Stimulated activated CD8-positive, alpha-beta memory T cell treated with anti-CD3 and anti-CD28 coated beads, Interleukin-4, amount 100 ng/mL, for 1 hour (primary cell): ENCODE measurements at places on chromosomes 5 and 9.

GRCh38 chr9:5999443-6000101 is 15.9 kb downstream of the RANBP6 start:
- DNase-seq, result no peak

DNA sequence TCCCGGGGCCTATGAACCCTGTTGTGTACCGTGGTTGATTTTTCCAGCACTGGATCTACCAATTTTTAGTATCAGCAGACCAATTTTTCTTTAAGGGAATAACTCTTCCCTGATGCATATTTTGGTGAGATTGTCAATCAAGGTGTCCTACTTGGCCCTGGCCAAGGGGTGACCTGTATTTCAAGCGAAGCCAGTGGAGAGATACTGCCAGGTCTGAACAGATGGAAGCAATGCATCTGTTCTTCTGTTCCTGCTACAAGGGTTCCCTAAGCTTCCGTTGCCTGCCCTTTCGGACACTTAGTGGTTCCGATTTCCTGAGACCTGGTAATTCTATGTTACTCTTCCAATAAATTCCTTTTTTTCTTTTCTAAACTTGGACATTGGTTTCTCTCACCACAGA is 37.3 kb downstream of the ADAM19 start:
- DNase-seq, result no peak

DNA sequence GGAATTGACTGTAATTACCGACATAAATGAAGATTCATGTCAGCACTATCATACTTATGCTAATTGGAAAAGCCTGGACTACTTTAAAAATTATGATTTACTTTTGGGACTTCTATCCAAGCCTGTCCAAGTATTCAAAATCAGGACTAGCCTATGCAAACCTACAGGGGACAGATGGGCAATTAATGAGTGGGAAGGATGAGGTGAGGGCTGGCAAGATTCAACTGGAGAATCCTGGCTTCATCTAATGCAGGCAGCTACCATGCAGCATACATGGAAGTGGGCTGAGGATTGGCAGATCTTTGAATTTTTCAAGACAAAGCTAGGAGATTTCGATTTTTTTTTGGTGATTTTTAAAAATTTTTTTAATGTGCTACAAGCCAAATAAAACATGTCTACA is 532.6 kb downstream of the CSNK1G3 start:
- no peak for DNase-seq

DNA sequence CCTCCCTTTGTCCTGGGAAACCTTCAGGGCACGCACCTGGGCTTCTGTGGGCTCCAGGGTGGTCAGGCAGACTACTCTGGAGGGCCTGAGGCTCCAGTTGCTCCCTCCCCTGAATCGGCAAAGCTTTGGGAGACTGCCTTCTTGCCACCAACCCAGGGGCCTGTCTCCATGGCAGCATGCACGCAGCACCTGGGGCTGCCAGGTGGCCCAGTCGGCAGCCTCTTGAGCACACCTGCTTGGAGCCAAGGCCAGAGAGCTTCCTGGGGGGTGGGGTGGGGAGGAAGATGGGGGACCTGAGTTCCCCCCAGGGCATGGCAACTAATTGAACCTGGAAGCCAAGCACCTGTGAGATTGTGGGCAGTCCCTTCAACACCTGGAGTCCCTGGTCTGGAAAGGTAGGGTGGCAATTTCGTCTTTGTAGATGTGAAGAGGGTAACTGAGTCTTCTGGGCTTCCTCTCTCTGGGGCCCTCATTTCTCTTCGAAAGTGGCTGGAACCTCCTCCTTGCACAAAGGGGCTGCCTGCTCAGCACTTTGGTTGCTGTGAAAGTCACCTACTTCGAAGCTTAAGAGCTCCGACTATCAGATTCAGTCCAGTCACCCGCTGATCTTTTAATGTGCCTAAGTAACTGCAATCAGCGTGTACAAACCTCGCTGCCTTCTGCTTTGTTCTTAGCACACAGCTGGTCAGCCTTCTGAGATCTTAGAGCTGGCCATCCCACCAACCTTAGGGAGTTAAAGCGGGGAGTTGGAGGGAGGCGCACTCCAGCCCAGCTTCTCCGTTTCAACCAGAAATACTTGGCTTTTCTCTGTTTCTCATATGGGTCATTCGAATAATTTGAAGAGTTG is 4.0 kb downstream of the RNF183 start:
- no peak for DNase-seq

- DNase-seq, result no peak
Measured at GRCh38 chr5:113552137-113552536, 38.6 kb downstream of the YTHDC2 start.

DNA sequence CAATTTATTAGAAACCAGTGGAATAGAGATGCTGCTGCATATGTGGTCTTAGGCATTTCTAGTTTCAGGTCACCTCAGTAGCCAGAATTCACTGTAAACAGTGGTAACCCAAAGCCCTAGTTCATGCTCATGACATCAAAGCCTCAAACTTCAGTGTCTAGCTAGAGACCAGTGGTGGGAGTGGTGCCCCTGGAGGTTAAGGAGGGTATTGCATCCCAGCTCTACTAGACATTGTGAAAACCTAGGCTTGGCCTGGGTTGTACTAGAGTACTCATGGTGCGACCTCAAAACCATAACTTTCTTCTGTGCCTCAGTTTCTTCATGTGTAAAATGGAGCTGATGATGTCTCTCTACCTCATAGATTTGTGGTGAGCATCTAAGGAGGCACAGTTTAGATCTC is 18.8 kb downstream of the COL5A1 start:
- DNase-seq, result no peak
